Stimulated activated CD8-positive, alpha-beta memory T cell treated with anti-CD3 and anti-CD28 coated beads, Interleukin-15, amount 100 ng/mL, for 24 hours (primary cell): ENCODE measurements at places on chromosomes 4 and X.

DNA sequence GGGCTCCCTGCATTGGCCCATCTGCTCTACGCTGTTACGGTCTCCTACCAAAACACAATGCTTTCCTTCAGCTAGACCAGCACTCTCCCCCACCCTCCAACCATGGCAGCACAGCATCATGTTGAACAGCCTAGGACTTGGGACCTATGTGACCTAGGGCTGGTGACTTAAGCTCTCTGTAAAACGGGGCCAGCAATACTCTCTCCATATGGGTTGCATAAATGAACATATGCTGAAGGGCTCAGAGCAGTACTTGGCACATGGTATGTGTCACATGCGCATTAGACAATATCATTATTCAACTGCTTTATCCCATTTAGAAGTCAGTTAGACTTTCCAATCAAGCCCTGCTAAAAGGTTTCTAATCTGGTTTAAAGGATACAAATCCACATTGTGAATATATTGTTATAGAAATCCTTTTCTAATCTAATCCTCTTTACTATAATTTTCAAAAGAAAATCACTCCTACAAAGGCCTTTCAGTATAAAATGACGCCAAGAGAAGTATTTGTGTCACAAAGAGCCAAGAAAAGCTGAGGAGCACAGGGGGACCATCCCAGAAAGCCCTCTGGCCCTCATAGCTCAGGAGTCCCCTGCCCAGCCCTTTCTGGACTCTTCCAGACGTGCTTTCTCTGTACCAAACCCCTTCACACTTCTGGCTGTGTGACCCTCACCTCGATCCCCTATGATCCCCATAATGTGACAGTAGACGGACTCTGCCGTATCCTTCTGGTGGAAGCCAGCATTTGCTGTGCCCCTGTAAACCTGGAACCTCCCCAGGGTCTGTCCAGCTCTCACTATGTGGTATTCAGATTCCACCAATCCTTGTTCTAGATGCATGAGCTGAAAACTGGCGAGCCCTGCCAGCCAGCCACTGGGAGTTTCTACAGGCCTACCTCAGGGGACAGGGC lies 42.3 kb downstream of the NSG1 start:
- no peak for DNase-seq

DNA sequence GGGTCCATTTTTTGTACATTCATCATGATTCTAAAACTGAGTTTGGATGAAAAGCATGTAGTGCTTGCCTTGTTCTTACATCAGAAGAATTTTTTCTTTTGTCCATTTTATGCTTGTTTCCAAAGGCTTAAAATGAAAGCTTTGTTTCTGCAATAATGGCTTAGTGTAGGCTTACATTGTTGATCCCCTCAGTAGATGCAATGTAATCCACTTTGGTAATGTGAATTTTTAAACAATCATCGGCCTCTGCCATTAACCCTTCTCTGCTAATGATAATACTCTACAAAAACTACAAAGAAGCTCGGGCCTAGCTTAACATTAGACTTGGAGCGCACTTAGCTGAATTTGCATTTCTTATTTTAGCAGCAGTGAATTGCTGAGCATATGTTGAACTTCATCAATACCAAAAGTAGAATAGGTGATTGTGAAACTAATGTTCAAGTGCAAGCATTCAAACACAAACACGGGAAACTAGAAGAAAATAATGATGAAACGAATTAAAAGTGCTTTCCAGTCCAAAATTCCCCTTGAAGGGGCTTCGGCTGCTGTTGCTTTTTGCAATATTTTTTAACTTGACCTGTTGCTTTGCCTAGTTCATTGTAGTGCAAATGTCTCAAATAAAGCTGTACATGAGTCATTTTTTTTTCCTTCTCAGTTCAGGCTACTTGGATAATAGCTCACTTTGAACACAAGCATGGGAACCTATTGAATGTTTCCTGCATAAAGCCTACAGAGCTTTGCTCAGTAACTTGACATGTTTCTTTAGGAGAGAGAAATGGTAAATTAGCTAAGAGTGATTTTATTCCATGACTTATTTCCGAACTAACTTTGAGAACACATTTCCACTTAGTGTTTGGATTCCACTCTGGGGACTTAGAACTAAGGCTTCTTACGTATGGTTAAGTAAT lies 66.5 kb downstream of the SLIT2 start:
- no peak for DNase-seq

- DNase-seq, result no peak
These were observed 424.5 kb upstream of the PCDH7 start for GRCh38 chr4:30295652-30296051.

DNA sequence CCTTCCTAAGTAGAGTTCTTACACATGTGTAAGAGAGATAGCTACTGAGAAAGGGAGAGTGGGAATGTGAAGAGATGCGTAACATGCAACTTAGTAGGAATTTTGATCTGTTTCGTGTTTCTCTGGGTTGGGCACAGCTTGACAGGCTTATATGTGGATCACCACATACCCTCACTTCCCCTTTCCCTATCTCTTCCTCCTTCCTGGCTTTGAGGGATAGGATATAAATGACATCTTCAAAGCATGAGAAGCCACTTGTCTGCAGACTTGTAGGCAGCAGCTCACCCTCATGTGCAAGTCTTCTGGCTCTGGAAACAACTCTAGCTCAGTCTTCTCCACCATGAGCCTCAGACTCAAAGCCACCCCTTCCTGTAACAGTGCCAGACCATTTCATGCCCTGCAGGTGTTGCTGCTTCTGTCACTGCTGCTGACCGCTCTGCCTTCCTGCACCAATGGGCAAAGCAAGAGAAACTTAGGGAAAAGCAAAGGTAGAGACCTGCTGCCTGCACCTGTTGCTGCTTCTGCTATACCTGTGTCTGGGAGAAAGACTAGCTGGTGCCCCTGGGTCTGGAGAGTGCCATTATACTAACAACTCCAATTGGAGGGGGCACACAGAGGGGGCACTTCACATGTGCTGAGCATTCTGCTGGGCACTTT lies 5.4 kb upstream of the PF4V1 start:
- DNase-seq, result no peak

- no peak for DNase-seq
These were observed 48.8 kb downstream of the SPOCK3 start for GRCh38 chr4:167185465-167185864.
